ENCODE measurements at places on chromosomes 11 and 22. TPM values are rescaled to one million over a fixed set of nuclear protein-coding genes. Genes with fewer than 3 reads are reported as not detected.

GRCh38 chr11:19391026-19391425 is 150.3 kb upstream of the E2F8 start:
- no peak for DNase-seq

- DNase-seq: no peak
Measured at GRCh38 chr11:78651136-78651775, 76.6 kb upstream of the NARS2 start.

DNA sequence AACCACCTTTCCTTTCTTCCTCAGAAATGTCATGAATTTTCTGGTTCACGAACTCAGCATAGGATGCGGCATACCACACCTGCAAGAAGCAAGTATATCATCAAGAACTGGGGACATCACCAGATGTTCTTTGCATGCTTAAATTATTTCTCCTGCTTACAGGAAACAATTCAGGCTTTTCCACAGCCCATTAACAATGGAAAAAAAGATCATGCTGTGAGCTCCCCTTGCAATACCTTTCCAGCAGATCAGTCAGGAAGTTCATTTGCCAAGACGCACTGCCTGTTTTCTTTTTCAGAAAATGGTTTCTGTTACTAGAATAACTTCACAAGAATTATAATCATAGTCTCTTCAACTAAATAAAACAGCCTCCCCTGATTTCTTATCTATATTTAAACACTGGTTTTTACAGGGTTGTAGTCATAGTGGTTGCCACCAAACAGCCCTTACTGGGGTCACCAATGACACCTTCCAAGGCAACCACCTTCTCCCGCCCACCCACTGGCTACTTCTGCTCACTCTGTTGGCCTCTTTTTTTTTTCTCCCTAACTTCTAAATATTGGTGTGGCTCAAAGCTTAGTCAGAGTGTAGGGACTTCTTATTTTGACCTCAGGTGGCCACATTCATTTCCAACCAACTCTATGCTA is 42.3 kb upstream of the NFRKB start:
- no peak for DNase-seq

DNA sequence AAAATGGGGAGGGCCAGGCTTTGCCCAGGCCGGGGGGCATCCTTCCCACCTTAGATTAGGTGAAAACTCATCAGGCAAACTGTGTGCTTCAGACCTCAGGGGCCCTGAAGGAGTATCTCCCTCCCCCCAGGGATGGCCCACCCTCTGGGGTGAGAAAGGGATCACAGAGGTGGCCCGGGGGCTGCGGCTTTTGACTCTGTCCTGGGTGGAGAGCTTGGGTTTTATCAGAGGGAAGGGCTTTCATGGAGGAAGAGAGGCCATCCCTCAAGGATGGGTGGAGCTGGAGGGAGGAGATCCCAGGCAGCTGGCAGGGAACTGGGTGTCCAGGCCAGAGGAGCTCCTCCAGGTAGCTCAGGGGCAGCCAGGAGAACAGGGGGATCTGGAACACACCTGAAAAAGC is 3.1 kb upstream of the PPP2R5B start:
- DNase-seq: no peak

DNA sequence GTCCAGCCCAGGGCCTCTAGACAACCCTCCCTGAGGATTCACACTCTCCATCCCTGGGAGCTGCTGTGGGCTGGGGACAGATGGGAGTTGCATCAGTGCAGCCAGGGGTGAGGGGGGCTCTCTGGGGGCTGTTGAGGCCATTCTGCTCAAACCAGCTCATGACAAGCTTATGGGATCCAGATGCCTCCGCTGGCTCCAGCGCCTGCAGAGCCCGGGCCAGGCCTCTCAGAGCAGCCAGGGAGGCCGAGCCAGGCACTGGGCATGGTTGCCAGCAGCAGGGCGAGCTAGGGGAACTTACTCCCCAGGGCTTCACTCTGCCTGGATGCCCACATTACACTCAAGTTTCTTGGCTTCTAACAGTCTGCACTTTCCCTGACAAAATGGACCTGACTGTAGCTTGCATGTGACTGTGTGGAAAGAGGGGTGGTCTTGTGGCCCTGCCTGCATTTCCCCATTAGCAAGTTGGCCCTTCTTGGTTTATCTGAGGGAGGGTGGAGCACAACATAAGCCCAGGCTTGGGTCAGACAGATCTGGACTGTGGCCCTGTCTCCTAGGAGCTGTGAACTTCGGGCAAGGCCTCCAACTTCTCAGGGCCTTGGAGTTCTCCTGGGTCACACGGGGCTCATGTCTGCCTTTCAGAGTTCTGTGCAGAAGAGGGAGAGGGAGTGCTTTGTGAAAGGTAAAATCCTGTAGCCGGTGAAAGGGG is 34.5 kb upstream of the CYB5R3 start:
- no peak for DNase-seq

GRCh38 chr11:12433571-12434324 is 56.4 kb downstream of the PARVA start:
- DNase-seq: no peak

TRMU gene
- total RNA-seq: 86.3 TPM

RAB38 gene
- total RNA-seq: 18.7 TPM

SCGB1D2 gene
- total RNA-seq: not detected

PATE4 gene
- total RNA-seq: not detected
